Left colon (tissue), 2 donors: ENCODE measurements at places on chromosomes 13 and 19. TPM values are rescaled to one million over a fixed set of nuclear protein-coding genes. Genes with fewer than 3 reads are reported as not detected.

DNA sequence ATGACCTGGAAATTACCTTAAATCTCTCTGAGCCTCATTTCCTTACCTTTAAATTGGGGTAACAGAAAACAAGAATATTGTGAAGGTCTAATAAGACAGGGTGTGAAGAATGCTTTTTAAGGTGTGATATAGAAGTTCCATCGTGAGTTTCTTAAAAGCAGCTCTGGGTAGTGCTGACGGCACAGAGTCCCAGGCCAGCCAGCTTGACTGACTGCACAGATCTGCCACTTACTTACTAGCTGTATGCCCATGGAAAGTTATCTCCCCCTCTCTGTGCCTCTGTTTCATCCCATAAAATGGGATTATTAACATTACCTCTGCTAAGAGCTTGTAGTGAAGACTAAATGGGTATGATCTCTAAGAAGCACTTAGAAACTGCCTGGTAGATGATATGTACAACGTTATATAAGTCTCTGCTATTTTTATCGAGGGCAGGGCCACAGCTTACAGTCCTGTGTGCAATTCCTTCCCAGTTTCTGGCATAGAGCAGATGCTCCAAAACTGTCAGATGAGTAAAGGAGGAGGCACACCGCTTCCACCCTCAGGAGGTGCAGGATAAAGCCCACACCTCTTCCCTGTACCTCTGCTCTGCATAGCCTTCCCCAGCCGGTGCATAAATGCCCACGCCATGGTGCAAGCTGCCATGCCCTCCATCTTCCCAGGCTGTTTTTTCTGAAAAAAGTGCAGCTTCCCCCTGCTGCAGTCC lies 99.6 kb downstream of the MBNL2 start:
- DNase-seq, result no peak

DNA sequence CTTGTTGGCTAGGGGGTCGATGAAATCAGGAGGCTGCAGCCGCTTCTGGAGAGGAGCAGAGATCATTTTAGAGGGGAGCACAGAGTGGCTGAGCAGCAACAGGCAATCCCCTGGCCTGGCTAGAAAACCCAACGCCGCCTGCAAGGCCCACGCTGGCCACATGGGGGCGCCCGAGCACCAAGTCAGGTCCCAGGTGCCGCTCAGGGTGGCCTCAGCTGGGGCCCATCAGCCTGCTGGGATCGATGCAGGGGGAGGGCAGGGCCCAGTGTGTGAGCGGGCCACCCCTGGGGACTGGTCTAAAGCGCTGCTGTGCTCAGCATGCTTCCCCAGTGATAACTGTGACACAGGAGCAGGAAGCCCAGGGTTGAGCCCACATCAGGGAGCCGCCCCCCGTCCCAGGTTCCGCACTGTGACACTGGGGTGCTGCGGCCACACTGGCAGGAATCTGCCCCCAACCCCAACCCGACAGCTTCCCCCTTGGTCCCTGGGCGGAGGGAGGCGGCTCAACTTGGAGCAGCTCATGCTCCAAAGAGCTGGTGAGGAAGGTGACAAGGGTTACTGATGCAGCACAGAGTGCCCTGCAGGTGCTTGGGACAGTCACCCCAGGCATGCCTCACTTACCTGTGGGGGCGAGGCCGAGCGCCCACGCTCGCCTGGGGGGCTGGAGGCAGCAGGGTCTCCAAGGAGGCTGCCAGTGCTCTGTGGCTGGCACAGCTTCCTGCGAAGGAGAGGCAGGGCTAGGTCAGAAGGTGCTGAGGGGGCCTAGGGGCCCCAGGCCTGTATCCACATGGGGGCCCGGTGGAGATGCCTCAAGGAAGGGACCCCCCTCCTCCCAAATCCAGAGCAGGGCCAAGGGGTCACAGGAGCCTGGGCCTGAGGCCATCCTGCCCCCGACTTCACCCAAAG lies 13.3 kb upstream of the ISYNA1 start:
- DNase-seq, result no peak

The IGLON5 gene
- not detected for total RNA-seq

GRCh38 chr13:74101436-74101835 lies 32.8 kb downstream of the KLF12 start:
- no peak for DNase-seq

The CEACAM16 gene
- total RNA-seq, result 0.45 TPM

DNA sequence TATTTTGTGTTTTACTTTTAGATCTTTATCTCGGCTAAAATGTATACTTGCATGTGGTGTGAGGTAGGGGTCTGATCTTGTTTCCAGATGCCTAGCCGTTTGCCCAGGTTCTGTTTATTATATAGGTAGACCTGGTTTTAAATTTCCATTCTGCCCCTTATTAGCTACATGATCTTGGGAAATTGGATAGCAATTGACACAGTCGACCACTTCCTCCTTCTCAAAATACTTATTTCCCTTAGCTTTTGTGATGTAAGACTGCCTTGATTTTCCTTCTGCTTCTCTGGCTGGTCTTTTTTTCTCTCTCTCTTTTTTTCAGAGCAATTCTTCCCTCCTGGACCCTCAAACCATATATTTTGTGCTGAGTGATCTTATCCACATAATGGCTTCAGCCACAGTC lies 3.0 kb upstream of the PGLYRP1 start:
- DNase-seq, result no peak
